Adipose tissue (tissue), 3 donors: ENCODE measurements at places on chromosomes 11 and 22. TPM values are rescaled to one million over a fixed set of nuclear protein-coding genes. Genes with fewer than 3 reads are reported as not detected.

SCGB2A2 gene
- 0.22 TPM for polyA plus RNA-seq

C11orf52 gene
- 22.0 TPM for polyA plus RNA-seq

PVALB gene
- not detected for polyA plus RNA-seq

ENTHD1 gene
- not detected for polyA plus RNA-seq

RIN1 gene
- 9.0 TPM for polyA plus RNA-seq

NELL1 gene
- polyA plus RNA-seq, result 0.03 TPM

KDM4E gene
- polyA plus RNA-seq, result not detected

MIAT gene
- 0.11 TPM for polyA plus RNA-seq

LTO1 gene
- polyA plus RNA-seq, result 11.5 TPM

SLC7A4 gene
- 0.25 TPM for polyA plus RNA-seq

CLMP gene
- polyA plus RNA-seq, result 39.9 TPM

CBLIF gene
- polyA plus RNA-seq, result 0.03 TPM
